NCI-H2171 (cell line): ENCODE measurements at places on chromosomes 3 and 15.

- DNase-seq: no peak
Measured at GRCh38 chr15:95620934-95621579, 709.4 kb upstream of the NR2F2 start.

- no peak for DNase-seq
Measured at GRCh38 chr3:43031485-43031884, 52.4 kb downstream of the GASK1A start.

DNA sequence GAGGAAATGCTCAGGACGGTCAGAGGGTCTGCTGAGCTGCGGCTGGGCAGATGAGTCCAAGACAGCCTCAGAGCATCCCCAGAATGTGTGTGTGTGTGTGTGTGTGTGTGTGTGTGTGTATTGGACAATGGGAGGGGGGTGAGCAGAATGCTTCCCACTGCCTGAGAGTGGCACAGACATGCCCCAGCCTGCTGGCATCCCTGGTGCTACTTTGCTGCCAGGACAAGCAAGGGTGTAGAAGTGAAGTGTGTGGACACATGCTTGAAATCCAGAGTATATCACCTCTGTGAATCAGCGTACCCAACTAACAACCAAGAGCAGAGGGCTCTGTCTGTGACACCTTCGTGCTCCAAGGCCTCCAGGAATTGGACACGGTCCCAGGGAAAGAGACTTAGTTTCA, 76.3 kb downstream of the SLC9A9 start:
- DNase-seq: no peak

GRCh38 chr3:5181469-5182141, 5.9 kb upstream of the EDEM1 start:
- no peak for DNase-seq

- peak; percentile 1 for DNase-seq
Measured at GRCh38 chr3:33883538-33883950, 85.1 kb downstream of the PDCD6IP start.

- DNase-seq: no peak
Measured at GRCh38 chr3:88703501-88704059, 403.8 kb upstream of the EPHA3 start.

GRCh38 chr15:34055868-34056595, 17.0 kb upstream of the AVEN start:
- DNase-seq: no peak
